SW 1271 (cell line): ENCODE measurements at places on chromosomes 6 and 20.

DNA sequence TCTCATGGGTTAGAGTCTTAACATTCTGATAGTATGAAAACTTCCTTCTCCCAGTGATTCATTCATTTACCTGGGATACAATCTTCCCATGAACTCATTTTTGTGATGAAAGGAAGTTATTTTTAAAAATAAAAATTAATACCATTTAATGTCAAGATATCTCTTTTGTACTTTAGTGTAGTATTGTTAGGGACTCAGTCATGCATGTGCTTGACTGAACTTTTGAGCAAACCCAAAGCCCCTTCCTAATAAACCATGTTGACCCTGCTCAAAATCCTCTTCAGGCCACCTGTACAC is 52.4 kb downstream of the RNF217 start:
- no peak for DNase-seq

DNA sequence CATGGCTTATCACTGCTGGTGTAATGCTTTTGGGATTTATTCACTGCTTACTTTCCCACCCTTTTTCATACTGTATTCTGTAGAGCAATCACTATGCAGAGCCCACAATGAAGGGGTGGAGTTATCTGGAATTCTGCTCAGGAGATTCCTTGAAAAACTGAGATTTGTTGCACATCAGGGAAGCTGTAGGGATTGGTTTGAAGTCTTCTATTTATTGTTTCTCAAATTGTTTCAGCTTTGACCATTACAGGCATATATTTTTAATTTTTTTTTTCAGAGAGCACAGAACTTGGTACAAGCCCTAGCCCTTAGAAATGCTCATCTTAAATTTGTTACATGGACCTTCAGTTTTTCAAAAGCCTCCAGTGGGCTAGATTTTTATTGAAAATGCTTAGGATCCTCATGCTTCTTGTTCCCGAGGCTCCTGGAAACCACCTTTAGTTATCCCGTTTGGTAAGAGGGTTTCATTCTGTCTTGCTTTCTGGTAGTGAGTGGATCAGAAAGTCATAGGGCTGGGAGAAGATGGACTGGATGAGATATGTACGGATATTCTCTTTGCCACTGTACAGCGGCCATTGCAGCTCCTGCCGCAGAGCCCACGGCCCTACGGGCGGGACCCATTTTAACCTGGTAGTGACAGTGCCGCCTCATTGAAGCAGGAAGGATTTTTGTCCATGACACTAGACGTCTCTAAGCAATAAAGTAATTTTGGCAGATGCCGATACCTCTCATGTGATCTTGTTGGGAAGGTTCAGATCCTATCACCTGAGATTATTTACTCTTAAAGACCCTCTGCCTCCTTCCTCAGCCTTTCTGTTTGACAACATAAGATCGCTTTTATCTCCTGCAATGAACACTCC is 45.3 kb upstream of the ZNF184 start:
- DNase-seq: no peak

- no peak for DNase-seq
Measured at GRCh38 chr6:3627501-3627900, 124.0 kb downstream of the PXDC1 start.

DNA sequence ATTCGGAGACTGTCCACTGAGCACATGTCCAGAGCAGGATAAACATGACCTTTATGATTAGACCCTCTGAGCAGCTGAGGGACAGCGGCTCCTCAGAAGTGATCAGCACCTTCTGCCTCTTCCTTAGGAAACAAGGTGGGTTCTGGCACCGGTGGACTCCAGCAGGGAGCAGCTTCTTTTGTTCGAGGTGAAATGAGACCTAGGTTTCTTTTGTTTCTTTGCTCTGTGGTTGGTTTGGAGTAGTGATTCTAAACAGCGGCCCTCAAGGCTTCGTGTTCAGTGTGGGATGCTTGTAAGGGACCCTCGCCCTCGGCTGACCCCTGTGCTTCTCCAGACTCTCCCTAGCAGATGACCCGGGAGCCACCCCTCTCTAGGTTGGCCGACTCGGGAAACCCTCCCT is 14.6 kb upstream of the FRMD1 start:
- no peak for DNase-seq

GRCh38 chr20:64083804-64084684 is at the start of gene LKAAEAR1:
Gene LKAAEAR1, minus strand, starts transcription at chr20:64084398. Its CDS starts 179 bp downstream, at chr20:64084219.
- DNase-seq: no peak

- no peak for DNase-seq
Measured at GRCh38 chr6:37517411-37517812, 17.7 kb upstream of the CCDC167 start.

DNA sequence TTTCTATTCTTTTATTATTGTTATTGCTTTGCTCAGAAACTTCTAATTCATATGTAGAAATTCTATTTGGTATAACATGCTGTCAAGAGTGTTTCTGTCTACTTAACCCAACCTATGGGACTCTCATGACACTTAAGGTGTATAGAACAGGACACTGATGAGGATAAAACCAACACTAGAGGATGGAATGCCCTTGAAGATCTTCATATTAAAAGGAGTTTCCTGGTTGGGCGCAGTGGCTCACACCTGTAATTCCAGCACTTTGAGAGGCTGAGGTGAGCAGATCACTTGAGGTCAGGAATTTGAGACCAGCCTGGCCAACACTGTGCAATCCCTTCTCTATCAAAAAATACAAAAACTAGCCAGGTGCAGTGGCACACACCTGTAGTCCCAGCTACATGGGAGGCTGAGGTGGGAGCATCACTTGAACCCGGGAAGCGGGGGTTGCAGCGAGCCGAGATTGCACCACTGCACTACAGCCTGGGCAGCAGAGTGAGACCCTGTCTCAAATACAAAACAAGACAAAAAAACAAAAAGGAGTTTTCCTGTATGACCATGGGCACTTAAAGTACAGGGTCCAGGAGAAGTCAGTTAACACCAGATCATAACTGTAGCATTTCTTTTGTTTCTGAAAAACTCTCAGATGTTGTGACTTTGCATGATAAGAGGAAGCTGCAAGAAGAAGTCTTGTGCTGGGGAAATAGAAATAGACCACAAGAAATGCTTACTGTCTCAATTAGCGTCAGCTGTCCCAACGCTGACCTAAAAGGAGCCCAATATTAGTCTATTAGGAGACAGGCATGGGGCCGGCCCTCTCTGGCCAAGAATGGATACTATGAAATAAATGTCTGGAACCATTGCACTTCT is 38.9 kb upstream of the CD2AP start:
- DNase-seq: no peak

DNA sequence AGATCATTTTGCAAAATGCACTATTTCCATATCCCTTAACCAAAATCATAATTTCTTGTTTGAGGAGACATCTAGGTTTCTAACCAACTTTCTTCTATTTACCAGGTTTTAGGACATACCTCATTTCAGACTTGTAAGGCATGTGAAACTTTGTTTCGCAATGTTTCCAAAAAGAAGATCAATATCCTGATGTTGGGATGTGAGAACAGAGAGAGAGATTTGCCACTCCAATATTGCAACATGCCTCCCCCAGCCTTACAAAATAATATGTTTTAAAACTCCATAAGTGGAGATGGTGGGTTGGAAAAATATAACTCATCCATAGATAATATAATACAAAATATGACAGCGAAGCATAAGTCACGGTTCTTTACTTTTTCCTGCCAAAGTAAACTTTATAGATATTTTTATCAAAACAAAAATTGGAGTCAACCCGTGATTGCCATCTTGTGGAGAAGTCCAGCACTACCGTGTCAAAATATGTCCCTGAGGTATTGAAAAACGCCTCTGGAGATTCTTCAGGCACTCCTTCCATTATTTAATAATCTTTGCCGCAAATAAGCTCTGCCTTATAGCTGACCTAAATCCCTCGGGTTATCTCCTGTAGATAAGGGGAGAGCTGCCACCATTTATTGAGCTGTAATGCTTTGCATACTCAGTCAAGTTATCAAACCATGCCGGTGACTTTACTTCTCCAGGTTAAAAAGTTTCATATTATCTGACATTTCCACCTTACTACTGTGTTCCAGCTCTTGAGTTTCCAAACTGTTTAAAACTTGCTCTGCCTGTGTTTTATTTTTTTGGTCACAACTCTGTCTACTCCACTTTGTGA is 534.2 kb downstream of the HACE1 start:
- DNase-seq: no peak

GRCh38 chr6:108368431-108369030 is 73.7 kb downstream of the AFG1L start:
- no peak for DNase-seq

DNA sequence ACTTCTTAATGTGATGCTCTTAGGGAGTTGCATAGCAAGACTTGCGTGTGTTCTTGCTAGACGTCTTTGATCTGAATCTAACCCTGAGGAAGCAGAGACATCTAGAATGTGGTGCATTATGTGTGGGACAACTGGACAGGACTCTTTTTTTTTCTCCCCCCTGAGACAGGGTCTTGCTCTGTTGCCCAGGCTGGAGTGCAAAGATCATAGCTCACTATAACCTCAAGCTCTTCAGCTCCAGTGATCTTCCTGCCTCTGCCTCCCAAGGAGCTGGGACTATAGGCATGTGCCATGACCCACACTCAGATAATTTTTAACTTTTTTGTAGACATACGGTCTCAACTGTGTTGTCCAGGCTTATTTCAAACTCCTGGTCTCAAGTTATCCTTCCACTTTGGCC is 34.0 kb downstream of the PCMT1 start:
- no peak for DNase-seq

- DNase-seq: no peak
Measured at GRCh38 chr20:57252559-57253162, 13.8 kb downstream of the BMP7 start.

DNA sequence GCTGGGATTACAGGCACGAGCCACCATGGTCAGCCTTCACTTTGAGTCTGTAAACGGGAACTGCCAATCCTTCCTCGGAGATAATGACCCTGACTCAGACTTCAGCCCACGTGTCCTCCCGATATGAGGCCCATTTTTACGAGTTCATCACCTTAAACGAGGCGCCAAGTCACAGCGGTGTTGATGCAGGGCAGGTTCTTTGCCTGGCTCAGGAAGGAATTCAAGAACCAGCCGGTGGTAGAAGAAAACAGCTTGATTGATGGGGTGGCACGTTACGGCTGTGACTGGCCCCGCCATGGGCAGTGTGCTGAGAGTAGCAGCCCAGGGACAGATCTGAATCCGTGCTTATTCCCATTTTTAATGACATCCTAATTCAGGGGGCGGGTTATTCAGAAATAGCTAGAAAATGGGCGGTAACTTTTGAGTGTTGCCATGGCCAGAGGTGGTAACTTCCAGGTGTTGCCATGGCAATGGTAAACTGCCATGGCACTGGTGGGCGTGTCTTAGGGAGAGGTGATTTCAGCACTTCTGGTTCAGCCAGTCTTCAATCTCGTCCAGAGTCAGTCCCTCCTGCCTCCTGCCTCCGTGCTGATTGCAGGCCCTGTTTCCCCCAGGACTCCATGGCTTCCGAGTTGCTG is 9.1 kb upstream of the MAP1LC3A start:
- peak; percentile 59 for DNase-seq

GRCh38 chr20:32761831-32762753 is at the start of gene DNMT3B:
Gene DNMT3B, plus strand, starts transcription at chr20:32762385. Its CDS starts 17,939 bp downstream, at chr20:32780324.
- DNase-seq: peak; percentile 68

DNA sequence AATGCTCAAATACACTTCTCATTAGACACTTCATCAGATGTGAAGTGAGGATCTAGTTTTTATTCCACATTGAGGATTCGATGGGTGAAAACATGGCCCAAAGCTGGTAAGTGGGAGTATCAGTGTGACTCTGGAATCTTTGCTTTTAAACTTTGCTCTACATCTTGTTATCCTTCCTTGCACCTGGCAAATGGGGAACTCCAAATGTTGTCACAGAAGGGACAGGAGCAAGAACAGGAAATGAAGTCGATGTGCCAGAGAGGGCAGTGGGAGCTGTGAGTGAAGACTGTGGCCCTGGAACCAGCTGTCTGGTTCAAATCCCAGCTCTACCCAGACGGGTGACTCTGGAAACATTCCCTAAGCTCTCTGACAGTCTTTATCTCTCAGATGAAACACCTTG is 86.7 kb upstream of the AGPAT4 start:
- no peak for DNase-seq

DNA sequence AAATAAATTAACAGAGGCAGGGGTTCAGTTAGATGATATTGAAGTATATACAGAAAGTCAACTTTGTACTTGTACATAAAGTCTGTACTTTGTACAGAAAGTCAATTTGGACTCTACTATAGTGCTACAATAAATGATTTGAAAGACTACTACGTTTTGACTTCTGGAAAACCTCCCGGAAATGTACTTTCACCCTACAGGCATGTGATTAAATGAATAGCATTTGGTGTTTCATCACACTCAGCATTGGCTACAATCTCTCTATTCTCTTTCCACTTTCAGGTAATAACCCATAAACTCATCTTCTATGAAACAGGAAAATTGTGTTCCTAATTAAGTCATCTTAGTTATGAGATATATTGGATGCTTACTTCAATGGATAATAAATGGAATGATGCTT is 25.6 kb upstream of the MC3R start:
- no peak for DNase-seq

DNA sequence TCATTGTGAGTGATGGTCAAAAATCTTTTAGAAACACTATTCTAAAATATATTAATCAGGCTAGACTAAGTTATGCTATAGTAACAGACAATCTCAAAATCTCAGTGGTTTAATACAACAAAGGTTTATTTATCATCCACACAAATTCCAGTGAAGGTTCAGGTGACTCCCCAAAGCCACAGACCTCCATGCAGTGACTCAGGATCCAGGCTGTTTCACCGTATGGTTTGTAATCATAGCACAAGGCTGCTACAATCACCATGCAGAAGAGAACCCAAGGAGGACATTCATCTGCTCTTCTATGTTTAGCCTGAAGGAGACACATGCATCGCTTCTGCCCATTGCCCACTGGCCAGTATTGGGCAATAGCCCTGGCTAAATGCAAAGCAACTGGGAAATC is 46.2 kb downstream of the BFSP1 start:
- DNase-seq: no peak

GRCh38 chr20:61126369-61127195 is 125.5 kb upstream of the CDH4 start:
- DNase-seq: no peak

DNA sequence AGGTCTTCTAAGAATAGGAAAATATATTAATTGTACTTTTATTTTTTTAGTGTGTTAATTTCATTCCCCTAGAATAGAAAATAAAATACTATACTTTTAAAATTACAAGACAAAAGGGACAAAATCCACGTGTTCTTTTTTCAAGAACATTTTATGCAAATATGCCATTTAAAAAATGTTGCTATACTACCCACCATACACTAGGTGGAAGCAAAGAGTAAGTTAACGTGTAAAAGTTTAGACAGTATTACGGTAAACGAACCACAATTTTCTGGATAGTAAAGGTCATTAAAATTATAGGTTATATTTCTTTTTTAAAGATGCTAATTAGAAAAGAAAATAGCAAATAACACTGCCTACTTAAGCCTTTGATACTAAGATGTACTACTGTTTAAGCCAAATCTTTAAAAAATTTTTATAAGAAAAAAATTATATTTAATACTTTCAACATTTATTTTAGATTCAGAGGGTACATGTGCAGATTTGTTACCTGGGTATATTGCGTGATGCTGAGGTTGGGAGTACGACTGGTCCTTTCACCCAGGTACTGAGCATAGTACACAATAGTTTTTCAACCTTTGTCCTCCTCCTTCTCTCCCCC is 287.6 kb downstream of the PHF3 start:
- DNase-seq: peak; percentile 28

GRCh38 chr6:56849896-56850295 is 105.0 kb upstream of the BEND6 start:
- no peak for DNase-seq

GRCh38 chr6:38755207-38755606 is 40.1 kb downstream of the DNAH8 start:
- DNase-seq: no peak

- DNase-seq: no peak
Measured at GRCh38 chr6:148735989-148736388, 10.8 kb upstream of the UST start.

- DNase-seq: no peak
Measured at GRCh38 chr6:131754088-131754487, 43.3 kb upstream of the CTAGE9 start.
